ENCODE measurements at places on chromosomes 6 and 20.

DNA sequence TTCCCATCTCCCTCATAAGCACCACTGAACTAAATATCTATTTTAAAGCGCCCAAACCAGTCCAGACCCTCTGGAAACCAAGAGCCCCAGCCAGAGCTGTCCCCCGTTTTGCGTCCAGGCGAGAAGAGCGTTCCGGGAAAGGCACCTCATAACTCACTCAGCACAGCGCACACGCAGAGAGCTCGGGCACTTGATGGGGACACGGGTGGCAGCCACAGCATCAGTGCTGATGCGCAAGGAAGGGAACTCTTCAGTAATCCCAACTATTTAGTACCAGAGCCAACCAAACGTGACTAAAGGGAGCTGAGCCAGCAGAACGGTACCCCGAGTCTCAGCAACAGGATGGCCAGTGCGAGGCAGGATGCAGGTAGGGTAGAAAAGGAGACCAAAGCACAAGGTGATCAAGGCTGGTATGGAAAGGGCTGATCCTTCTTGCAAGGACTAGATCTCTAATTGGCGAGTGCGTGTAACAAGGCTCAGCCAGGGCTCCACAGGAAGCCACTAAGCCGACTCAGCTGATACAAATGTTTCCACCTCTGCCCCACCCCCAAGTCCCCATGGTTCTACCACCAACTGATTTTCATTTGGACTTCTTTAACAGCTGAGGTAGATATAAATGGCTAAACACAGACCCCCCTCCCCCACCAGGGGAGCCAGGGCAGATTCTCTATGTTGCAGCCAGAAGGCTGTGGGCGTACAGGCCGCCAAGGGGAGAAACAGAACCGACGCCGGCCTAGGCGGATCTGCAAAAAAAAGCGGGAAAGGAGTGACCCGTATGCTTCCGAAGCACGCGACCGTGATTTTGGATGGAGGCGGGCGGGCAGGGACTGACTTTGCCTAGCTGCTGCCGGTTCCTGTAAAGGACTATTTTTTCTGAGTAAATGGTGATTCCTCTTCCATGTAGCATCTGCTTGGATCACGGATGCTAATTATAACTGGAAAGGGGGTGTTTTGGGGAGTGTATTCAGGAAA is 183.5 kb upstream of the COL21A1 start:
- no peak for DNase-seq

DNA sequence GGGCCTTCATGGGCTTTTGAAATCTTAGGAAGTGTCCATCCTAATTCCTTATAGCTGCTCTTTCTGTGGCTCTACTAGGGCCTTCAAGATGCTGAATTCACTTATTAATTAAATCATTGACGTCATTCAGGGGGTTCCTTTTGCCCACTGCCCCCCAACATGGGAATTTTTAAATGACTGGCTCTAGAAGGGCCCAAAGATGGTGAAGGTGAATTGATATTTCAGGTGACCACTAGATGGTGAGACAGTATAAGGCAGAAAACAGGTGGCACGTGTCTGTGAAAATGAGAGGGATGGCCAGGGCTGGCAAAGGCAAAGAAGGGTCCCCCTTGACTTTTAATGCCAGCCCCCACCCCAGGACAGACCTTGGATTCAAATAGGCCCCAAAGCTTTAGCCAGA is 11.8 kb downstream of the GNAS start:
- DNase-seq: no peak

GRCh38 chr6:68108233-68108835 is 526.7 kb upstream of the ADGRB3 start:
- DNase-seq: no peak

DNA sequence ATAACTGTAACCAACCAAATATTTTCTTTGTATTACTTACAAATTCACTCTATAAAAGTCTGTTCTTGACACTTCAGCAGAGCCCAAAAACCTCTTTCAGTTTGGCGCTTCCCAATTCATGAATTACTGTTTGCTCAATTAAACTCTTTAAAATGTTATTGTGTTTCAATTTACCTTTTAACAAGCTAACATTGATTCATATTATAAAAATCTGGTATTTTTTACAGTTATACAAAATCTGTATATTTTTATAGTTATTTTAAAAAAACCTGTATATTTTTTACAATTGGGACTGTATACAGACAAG is 75.3 kb upstream of the E2F3 start:
- DNase-seq: no peak

GRCh38 chr6:344816-345340 is 46.7 kb upstream of the IRF4 start:
- no peak for DNase-seq

- DNase-seq: no peak
Observed at GRCh38 chr6:40066372-40066771, 132.1 kb upstream of the MOCS1 start.

- no peak for DNase-seq
Observed at GRCh38 chr6:151772446-151772845, 35.0 kb upstream of the ESR1 start.

- DNase-seq: no peak
Observed at GRCh38 chr6:53639520-53639919, 26.0 kb downstream of the KLHL31 start.

DNA sequence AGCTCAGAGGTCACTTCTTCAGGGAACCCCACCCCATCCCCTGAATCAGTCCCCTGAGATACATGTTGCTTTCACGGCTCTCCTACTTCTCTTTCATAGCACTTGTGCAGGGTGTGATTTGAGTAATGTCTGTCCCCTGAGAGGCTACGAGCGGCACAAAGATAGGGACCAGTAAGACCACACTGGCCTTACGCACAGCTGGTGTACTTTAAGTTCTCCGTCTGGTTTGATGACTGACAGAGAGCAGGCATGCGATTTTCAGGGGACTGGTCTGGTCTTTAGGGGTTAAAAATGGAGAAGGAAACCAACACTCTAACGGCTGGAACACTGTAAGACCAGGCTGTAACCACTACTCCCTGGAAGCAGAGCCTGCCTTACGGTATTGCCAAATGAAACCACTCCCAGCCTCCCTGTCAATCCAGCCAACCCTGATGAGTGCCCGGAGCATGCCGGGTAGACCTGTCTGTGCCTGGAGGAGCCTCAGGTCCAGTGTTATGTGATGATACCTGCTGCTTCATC is 47.1 kb downstream of the ELMO2 start:
- no peak for DNase-seq

- DNase-seq: no peak
Observed at GRCh38 chr20:19750101-19750606, 7.9 kb upstream of the RIN2 start.

DNA sequence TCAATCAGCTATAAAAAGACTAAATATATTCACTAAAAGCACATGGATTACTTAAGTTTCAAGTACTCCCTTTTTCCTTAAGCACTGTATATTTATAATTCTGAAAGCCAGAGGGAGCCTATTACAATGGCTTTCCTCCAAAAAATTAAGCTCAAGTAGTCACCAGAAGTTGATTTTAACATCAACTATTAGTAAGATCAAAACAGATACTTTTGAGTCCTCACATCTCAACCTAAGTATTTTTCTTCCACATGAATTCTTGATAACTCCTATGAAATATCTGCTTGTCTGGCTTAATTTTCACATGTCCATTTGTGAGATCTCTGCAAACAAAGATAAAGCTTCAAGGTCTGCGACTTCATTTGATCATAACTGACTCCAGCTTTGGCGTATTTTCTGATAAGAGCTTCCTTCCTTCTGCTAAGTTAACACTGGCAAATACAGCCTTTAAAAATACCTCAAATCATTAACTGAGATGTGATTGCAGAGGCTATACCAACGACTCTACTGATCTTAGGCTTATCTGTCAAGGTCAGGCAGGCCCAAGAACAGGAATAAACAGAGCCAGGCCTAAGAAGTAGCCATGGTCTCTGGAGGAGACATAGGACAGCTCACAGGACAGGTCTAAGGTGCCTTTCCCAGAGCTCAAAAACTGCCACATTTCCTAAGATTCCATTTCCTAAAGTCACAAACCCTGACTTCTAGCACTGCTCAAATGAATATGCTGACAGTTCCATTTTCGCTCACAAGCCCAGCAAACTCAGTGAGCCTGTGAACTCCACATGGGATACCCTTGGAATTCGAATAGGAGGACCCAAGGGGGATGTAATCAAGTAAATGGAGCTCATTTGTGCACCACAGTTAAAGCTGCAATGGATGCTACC is 10.0 kb downstream of the SNX5 start:
- DNase-seq: no peak

- DNase-seq: no peak
Observed at GRCh38 chr6:104585646-104586045, 274.1 kb downstream of the HACE1 start.

DNA sequence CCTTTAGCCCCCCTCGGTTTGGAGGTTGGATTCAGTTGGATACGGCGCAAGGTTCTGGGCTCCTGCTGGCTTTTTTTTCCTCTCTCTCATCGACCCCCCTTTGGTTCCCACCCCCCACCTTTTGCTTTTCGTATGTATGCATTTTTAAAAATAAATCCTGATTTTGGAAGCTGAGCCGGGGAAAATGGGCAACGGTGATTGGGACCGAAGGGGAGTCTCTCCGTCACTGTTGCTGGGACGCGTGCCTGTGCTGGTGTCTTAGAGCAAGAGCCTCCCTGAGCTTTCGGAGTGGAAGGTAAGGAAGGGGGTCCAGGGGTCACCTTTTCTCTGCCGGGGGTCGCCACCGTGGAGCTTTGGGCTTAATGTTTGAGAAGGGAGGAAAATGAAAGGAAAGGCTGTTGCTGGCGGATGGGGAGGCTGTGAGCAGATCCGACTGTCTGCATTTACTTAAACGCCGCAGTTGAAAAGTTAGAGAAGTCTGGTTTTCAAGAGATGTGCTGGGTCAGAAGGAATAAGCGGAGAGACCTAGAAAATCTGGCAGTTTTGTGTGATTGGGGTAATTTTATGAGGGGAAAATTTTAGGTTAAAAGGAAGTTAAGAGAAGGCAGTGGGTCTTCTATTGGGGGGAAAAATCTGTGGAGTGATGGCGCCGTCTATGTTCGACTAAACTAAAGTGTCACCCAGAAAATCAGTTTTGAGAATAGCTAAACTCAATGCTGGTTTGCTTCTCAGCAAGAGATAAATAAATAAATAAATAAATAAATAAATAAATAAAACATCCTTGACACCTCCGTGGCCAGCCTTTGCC is 828 bp downstream of the ADGRB3 start:
- DNase-seq: no peak

DNA sequence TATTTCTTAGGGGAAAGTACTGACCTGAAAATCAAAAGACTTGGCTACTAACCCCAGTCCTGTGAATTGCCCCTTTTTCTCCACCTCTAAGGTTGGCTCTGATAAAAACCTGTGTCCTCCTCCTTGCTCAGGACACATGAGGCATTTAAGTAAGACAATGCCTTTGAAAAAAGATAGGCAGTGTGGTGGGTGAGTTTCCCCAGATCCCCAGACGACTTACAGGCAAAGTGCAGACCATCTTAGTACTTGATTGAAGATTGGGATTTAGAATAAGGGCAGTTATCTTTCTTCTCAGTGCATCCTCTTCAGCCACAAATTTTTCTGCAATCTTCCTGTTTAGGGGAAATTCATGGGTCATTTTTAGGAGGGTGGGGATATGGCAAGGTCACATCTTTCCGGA is 87.8 kb downstream of the KIZ start:
- DNase-seq: no peak

DNA sequence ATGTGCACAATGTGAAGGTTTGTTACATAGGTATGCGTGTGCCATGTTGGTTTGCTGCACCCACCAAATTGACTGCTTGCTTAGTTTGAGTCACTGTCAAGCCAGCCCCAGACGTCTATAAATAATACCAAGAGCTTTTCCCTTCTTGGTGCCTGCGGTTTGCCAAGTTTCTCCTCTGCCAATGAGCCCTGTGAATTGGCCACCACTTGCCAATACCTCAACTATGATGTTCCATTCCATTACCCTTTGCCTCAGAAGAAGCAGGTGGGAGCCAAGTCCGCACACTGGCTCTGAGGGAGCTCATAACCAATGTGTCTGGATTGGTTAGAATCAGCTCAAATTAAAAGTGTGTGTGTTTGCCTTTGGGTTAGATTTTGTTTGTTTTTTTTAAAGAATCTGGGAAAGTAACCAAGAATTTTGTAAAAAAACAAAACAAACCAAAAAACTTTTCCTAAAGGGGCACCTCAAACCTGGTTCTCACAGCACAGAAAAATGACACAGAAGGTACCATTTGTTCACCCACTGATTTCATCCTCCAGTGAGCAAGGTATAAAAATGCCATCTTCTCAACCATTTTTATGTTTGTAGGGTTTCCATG is 244.7 kb upstream of the PRND start:
- DNase-seq: no peak

DNA sequence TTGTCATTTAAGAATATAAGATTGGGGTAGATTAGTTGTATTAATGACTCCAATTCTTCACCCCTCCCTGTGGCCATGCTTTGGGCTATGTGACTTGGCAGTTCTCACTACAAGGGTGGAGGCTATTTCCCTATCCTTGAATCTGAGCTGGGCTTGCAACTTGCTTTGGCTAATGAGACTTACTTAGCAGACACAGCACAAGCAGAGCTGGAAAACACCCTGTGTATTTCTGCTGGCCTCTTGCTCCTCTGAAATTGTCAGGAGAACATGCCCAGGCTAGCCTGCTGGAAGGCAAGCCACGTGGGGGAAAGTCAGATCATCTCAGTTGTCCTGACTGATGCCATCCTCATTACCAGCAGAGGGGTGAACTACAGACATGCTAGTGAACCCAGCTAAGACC is 126.5 kb upstream of the HDGFL1 start:
- no peak for DNase-seq

GRCh38 chr20:49432550-49432949 is 49.9 kb downstream of the KCNB1 start:
- no peak for DNase-seq

DNA sequence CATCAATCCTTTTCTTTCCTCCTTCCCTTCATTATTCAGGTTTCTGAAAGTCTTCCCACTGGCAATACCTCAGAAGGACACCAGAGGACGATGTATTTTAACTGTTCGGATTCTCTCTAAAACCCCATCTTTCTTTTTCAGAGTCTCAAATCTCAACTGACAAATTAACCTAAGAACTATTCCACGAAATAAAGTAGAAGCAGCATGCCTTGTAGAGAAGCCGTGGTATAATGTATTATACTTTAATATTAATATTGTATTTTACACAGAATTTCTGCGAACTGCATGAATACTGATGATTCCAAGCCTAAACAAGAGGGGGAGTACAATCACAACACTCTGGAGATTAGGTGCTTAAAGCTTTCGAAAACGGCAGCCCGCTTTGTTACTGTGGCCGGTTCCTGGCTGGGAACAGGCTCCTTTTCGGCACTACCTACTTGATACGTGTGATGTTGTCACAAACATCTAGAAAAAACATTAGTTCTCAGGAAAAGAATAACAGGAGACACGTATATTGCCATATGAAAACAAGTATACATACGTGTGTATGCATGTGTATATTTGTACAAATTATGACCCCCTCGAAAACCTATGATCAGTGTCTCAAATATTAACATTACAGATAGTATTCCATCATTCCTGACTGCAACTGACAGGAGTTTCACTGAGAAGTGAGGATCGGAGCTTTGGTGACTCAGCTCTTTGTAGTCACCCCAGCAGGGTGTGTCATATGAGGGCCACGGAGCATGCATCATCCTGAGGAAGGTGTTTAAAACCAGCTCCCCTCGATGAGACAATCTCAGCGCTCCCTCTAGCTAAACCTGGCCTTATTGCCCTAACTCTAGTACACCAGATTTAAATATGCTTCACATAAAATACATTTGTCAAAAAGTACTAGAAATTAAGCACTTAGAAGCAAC is 319.7 kb upstream of the TCF21 start:
- peak; percentile 3 for DNase-seq

GRCh38 chr20:16639027-16639941 is 66.0 kb upstream of the KIF16B start:
- DNase-seq: no peak

- no peak for DNase-seq
Observed at GRCh38 chr6:89970609-89971337, 76.5 kb downstream of the GJA10 start.

GRCh38 chr6:63844287-63844686 is 208.7 kb downstream of the PHF3 start:
- no peak for DNase-seq

All from stimulated activated CD4-positive, alpha-beta T cell treated with anti-CD3 and anti-CD28 coated beads, TNF-alpha, amount 100 ng/mL, for 48 hours (primary cell).